Right forelimb (tissue), 1 donor: ENCODE measurements at places on chromosomes 4 and X.

- DNase-seq, result no peak
Observed at GRCh38 chr4:128286474-128287058, 1.0 kb downstream of the PGRMC2 start.

DNA sequence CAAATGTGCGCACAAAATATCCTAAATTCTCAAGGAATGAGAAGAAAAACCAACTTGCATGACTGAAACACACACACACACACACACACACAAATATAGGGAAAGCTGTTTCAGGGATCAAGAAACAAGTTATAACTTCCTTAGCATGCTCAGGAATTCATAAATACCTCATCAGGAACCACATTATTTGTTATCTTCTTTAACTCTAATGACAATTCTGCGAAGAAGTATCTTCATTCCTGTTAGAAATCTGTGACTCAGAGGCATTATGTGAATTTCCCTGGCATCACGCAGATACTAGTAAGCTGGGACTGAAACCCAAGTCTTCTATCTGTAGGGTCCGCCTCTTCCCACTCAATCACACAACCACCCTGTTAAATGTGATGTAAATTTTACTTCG lies 30.3 kb downstream of the TMPRSS11A start:
- DNase-seq, result no peak

DNA sequence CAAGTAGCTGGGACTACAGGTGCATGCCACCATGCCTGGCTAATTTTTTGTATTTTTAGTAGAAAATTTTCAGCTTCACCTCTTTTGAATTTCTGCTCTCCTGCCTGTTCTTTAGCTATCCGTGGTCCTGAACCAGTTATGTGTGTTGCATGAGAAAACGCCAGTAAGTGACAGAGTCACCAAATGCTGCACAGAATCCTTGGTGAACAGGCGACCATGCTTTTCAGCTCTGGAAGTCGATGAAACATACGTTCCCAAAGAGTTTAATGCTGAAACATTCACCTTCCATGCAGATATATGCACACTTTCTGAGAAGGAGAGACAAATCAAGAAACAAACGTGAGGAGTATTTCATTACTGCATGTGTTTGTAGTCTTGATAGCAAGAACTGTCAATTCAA lies 13.9 kb downstream of the ALB start:
- DNase-seq, result no peak

GRCh38 chr4:127120441-127121090 lies 512.2 kb upstream of the INTU start:
- no peak for DNase-seq

- DNase-seq, result no peak
Observed at GRCh38 chrX:131558562-131558961, 14.7 kb downstream of the OR13H1 start.

DNA sequence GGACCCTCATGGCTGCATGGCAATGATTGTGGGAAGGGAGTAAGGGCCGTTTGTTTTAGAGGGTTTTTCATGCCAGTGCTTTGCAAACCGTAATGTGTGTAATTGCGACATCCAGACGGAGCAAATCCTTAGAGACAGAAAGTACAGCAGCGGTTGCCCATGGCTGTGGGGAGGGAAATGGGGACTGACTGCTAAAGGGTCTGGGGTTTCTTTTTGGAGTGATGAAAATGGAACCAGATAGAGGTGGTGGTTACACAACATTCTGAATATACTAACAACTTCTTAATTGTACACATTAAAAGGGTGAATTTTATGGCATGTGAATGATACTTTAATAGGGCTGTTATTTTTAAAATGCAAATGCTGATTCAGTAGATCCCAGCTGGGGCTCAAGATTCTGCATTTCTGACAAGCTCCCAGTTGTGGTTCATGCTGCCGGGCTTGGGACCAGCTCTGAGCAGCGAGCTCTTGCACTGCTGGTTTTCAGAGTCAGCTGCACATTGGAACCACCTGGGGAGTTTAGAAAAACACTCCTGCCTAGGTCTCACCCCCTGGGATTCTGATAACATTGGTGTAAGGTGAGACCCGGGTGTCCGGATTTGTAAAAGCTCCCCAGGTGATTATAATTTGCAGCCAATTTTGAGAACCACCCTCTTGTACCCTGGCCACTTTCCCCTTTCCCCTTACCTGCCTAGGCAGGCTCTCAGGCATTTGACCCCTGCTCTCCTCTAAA lies 47.7 kb downstream of the PRPS1 start:
- no peak for DNase-seq

DNA sequence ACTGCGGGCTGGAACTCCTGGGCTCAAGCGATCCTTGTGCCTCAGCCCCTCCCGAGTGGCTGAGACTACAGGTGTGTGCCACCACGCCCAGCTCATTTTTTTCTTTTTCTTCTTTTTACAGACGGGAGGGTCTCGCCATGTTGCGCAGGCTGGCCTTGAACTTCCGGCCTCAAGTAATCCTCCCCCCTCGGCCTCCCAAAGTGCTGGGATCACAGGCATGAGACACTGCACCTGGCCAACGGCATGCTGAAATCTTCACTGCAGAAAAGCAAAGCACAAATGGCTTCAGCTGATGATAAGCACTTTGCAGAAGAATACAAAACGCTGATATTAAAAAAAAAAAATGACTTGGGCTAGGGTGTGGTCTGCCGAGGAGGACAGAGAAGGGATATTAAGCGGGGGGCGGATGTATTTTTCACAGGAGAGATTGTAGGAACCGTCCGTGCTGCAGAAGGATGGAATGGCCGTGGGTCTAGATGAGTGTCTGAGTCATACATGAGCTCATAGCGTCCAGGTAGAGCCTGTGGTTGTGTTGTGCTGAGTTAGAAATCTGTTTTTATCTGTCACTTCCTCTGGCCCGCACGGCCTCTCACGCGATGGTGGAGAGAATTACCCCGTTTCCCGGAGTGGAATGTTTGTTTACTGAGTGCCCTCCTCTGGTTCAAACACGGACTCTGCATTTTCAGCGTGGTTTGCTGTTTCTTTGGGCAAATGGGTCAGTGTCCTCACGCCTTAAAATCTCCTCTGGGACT lies 8.5 kb upstream of the AKAP17A start:
- no peak for DNase-seq
